Kidney glomerular epithelial cell (primary cell): ENCODE measurements at places on chromosomes 7 and 10.

- no peak for DNase-seq
Observed at GRCh38 chr10:104190695-104191094, 41.5 kb downstream of the CFAP43 start.

GRCh38 chr7:129866251-129866650 lies 86.5 kb downstream of the UBE2H start:
- no peak for DNase-seq

DNA sequence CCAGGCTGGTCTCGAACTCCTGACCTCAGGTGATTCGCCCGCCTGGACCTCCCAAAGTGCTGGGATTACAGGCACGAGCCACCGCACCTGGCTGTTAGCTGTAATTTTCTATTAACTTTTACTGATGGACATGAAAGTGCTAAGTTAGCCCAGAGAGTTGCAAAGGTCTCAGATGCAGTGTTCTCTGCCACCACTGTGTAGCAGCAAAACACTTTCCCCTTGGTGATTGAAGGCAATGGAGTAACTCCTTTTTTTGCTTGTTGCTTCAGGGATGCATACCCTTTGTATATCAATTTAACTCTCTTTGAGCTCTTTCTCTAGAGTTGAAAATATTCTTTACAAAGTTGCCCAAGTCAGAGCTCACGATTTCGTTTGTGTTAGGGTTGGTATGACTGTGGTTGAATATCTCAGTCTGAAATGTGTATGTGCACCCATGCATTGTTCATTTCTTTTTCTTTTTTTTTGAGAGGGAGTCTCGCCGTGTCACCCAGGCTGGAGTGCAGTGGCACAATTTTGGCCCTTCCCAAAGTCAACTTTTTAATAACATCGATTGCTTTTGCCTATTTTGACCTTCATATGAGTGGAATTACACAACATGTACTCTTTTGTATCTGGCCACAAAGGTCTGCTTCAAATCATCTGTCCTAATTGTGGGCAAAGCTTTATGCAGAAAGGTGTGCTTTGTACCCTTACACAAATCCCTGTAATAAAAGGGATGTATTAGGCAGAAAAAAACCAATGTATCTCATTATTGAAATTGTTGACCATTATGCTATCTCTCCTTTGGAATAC lies 52.6 kb downstream of the GTF2I start:
- DNase-seq = no peak

DNA sequence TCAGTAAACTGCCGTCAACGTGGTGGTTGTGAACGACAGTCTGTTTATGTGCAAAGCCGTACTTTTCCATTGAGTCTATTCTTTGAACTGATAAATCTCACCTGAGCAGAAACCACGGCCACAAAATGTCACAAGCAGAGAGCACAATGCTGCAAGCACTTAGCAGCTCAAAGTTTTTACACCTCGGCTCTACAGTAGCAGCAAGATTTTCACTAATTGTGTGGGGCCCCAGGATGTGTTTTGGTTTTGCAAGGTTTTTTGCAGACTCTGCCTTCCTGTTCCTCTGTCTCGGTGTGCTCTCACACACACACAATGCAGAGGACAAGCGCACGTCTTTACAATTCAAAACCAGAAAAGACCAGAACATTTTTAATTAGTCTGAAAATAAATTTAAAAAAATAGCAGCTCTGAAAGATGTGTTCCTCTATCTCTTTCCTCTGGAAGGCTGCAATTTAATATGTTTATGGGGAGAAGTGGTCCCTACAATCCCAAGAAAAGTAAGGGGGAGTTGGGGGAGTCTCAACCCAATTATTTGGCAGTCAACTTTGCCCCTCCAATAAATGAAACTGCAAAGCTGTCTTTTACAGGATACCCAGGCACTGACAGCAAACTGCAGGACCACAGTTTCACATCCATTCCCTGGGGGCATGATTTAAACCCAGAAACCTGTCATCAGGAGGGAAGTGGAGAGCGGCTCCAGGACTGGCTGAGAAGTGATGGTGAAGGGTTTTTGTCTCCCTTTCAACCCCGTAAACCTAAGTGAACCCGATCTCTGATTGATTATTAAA lies 73.8 kb upstream of the SFMBT2 start:
- no peak for DNase-seq

GRCh38 chr10:6719561-6719960 lies 139.5 kb upstream of the PRKCQ start:
- DNase-seq = no peak

GRCh38 chr10:5630112-5630436 lies 36.3 kb downstream of the ASB13 start:
- DNase-seq = no peak

DNA sequence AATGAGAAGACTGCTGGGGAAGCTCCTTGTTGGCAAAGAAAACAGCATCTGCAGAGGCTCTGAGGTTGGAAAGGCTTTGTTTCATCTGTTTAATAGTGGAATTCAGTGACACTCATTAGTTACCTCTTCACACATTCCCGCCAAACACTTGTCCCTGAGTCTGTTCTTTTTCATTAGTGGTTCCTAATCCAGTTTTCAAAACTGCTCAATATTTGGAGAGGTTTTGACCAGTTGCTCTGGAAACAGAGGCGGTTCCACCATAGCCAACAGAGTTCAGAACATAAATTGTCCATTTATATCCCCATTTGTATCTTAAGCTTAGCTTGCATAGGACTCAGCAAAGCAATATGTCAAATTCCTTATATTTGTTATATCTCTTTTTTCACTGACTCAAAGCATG lies 754.6 kb downstream of the AUTS2 start:
- no peak for DNase-seq

DNA sequence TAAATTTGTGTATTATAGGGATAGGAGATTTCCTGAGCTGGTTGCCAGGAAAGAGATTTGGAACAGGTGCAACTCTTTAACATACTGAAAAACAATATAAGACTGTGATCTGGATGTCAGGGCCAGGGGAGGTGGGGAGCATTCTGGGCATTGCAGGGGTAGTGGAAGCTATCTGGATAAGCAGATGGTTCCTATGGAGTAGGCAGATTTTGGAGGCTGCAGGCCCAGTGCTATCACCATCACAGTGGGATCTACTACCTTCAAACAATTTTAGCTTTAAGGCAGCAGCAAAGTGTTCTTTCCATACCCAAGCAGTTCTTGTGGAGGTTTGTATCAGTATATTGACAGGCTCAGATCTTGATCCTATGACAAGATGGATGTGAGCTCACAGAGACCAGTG lies 71.1 kb downstream of the ADAM22 start:
- no peak for DNase-seq

DNA sequence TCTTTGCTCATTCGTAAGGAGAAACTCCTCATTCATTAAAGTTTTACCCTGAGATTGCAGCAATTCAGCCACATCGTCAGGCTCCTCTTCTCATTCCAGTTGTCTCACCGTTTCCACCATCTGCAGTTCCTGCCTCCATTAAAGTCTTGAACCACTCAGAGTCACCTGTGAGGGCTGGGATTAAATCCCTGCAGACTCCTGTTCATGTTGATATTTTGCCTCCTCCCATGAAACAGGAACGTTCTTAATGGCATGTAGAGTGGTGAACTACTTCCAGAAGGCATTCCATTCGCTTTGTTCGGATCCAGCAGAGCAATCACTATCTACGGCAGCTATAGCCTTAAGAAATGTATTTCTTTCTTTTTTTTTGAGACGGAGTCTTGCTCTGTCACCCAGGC lies 96.5 kb upstream of the FAM20C start:
- no peak for DNase-seq

- DNase-seq = no peak
Observed at GRCh38 chr10:46024948-46025347, 5.5 kb downstream of the NCOA4 start.
